B cell (primary cell): ENCODE measurements at places on chromosomes 1 and 21.

DNA sequence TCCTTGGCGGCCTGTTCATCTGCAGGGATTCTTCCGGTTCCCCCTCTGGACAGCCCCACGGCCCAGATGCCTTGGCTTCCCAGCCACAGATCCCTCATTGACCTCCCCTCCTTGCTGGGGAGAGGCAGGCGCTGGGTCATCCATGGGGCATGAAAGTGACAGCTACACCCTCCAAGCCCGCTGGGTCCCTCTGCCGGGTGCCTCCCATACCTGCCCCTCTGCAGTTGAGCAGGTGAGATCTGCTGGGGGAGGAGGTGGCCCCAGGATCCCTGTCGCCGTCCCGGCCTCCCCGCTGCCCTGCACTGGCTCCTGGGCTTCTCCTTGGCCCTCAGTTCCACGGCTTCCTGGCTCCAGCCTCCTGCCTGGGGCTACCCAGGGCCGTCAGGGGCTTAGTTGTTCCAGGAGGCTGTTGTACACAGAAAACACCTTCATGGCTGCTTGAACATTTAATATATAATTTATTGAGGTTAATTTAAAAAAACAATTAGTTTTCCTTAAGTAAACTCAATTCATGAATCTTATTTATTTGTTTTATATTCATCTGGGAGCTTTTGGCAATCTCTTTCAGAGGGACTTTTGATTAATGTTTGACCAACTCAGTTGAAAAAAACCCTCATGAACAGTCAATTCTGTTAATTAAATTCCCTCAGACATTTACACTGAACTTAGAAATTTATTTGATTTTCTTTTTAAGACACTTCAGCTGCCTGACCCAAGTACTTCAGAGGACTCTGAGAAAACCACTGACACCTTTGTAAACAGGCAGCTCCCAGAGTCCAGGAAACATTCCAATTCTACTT, 67.6 kb upstream of the ABCG1 start:
- no peak for DNase-seq

DNA sequence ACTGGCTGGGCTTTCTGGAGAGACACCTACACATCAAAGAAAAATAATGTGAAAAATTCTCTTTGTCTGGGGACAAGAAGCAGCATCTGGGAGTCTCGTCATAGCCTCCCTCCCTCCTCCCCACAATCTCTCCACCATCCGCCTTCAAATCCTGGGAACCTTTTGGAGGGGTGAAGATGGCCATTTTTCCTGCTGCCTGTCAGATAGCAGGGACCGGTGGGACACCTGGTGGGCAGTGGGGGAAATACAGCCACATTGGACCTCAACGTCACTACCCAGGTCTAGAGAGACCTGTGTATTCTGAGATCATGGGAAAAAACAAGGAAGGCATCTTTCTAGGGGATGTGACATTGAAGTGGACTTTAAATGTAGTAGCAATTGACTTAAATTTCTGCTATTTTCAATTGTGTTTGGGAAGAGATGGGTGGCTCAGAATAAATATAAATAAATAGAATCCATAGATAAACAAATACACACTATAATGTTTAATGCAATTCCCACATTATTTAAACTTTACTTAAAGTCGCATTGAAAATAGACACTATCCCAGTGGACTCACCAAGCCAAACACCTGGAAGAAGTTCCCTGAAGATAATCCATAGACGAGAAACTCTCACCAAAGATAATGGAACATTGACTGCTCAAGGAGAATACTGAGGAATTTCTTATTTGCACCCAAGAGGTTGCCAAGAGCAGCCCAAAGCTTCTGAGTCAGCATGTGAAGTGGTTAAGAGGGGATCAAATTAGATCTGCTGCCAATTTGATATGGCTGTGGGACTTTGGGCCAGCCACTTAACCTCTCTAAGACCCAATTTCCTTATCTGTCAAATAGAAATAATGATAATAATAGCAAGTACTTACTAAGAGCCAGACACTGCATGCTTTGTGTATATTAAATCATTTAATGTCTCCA, 147.6 kb upstream of the CAMK1G start:
- peak; percentile 20 for DNase-seq

DNA sequence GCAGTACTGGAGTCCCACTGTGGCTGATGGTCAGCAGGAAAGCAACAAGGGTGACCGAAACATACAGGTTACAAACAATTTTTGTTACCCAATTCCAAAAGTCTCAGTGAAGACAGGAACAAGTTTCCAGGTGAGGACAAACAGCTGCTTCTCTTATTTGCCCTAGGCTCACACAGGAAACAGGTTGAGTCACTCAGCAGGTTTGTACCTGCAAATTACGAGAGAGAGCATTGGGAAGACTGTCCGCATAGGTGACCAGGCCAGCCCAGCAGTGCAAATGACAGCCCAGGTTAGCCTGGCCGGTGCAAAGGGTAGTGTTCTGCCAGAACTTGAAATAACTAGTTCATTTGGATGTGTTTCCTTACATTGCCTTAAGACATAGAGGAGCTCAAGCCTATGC, 40.0 kb upstream of the DSCAM start:
- no peak for DNase-seq

DNA sequence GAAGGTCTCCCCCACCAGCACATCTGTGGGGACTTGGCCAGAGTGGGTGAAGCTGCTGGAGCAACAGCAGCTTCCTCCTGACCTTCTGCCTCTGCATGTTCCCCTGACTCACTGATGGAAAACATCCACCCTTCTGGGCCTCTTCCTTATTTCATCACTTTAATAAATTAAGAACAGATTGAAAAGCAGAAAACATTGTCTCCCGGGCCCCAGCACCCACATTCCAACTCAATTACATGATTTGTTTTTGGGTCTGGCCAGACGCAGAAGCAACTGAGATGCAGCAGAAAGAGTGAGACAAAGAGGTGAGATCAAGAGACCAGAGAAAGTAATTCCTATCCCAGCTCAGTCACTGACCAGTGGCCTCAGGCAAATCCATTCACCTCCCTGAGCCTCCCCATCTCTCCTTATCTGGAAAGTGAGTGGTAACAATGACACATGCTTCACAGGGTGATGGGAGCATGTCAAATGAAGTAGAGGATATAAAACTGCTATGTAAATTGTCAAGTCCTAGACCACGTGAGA, 157.1 kb downstream of the ELAVL4 start:
- DNase-seq: no peak
